ENCODE measurements at places on chromosomes 11 and 22. TPM values are rescaled to one million over a fixed set of nuclear protein-coding genes. Genes with fewer than 3 reads are reported as not detected.

DNA sequence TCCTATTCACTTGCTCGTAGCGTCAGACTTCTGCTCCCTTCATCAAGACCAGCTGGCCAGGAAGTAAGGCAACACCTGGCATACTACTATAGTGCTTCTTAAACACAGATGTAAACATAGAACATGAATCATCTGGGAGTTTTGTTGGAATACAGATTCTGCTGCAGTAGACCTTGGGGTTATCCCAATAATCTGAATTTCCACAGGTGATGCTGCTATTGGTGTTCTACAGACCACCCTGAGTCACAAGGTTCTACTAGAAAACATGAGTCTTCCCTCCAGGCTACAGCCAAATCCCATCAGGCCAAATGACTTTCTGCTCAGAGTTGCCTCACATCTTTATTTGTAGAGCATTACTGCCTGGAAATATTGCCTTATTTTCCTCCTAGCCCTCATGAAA lies 175.2 kb downstream of the NELL1 start:
- no peak for DNase-seq

GRCh38 chr11:113376156-113376555 lies 11.4 kb upstream of the ANKK1 start:
- no peak for DNase-seq

The NPAS4 gene
- not detected for total RNA-seq

The APOA5 gene
- not detected for total RNA-seq

The SYT9 gene
- total RNA-seq: 0.33 TPM
